ENCODE measurements at places on chromosomes 3 and 15.

- DNase-seq = peak; percentile 52
Measured at GRCh38 chr15:31327669-31328427, 1.2 kb downstream of the KLF13 start.

DNA sequence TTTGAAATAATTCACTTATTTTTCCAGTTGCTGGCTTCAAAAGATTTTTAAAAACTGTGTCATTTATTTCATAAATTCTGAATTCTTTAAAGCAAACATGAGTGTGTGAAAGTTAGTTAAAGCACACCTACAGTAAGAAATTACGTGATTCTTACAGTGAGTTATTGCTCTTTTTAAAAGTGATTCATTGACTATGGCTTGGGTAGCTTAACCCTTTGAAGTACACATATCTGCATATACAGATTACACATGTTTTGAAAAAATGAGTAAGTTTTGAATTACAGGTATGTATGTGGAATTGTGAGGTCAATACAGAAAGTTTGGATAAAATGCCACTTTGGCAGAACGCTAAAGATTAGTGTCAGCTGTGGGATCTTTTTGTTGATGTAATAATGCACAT is 64.5 kb upstream of the MBNL1 start:
- DNase-seq = no peak

- no peak for DNase-seq
Measured at GRCh38 chr15:25178835-25179672, 224.3 kb downstream of the SNRPN start.

DNA sequence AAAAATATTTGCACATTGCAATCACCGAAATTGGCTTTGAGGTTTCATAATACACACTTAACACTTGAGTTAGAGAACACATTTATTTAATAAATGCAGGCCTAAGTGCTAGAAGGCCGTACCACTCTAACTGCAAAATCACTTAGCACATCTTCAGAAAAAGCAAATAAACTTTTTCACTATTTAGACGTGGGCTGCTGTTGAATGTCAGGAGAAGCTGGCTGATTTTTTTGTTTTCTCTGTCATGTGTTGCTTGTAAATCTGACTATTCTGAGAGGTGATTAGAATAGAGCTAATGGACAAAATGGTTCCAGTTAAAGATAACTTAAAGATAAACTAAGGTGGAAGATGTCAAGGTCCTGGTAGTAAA is 265.1 kb downstream of the FOXP1 start:
- no peak for DNase-seq

- DNase-seq = no peak
Measured at GRCh38 chr3:182855076-182855475, 61.8 kb downstream of the ATP11B start.

- no peak for DNase-seq
Measured at GRCh38 chr3:173932624-173933023, 535.1 kb downstream of the NLGN1 start.

- DNase-seq = no peak
Measured at GRCh38 chr15:43515741-43516140, 1.7 kb upstream of the MAP1A start.

DNA sequence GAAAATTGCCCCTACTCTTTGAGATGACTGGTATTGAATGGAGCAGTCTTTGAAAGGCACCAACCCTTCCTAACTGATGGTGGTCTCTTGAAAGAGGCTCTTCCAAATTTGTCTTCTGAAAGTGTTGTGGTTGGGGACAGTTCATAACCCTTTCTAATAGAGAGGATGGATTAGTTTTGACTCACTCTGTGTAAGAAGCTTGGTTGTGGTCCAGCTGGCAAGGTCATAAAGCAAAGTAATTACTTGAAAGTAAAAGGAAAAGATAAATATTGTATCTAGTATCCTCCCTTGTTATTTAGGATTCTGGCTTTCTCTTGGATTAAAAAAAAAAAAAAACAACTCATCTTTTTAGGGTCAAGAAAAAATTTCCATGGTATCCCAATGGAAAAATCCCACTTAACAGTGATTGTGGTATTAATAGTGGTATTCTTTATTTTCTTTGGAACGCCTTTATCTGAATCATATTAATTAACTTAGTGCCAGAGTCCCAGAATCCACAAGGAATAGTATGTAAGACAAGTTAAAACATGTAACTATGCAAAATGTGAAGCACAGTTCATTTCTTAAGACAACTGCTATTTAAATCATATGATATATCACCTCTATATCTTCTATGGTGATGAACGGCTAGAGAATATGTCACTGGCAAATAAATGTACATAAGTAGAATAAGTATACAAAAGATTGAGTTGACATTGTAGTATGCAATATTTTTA is 469.3 kb upstream of the CDIN1 start:
- DNase-seq = no peak

- no peak for DNase-seq
Measured at GRCh38 chr3:135023996-135024658, 229.1 kb downstream of the EPHB1 start.
